Hepatic stellate cell (primary cell): ENCODE measurements at places on chromosomes 13 and 19.

DNA sequence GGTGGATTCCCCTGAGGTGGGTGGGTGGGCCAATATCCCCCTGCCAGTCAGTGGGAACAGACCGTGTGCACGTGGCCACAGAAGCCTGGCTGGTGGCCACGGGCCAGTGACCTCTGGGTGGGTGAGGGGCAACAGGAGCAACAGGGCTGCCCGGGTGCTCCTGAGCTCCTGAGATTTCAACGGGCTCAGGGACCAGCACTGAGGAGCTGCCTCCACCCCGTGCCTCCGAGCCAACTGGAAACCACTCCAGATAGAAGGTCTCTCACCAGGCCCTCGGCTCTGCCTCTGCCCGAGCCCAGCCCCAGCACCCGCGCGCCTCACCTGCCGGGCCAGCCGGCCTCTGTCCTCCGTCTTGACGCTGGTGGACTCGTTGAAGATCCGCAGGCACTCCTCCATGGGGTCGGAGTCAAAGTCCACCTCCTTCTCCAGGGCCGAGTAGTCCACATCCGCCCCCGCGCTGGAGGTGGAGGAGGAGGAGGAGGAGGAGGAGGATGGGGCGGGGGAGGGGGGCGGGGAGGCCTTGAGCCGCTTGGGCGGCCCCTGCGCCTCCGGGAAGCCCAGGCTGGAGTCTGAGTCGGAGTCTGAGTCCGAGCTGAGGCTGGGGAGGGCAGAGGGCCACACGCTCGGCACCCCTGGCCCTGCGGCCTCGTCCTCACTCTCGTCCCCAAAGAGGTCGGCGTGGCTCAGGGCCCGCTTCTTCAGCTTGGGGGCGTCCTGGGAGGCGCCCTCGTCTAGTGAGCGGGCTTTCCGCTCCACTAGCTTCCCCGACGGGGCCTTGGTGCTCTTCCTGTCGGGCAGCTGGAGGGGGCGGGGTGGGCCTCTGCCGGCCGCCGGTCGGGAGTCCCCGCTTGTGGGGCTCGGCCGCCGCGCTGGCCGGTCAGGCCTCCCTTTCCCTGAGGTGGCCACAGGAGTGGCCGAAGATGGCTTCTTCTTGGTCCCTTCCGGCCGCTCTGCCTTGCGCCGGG is 14.8 kb upstream of the ATP8B3 start:
- no peak for DNase-seq

DNA sequence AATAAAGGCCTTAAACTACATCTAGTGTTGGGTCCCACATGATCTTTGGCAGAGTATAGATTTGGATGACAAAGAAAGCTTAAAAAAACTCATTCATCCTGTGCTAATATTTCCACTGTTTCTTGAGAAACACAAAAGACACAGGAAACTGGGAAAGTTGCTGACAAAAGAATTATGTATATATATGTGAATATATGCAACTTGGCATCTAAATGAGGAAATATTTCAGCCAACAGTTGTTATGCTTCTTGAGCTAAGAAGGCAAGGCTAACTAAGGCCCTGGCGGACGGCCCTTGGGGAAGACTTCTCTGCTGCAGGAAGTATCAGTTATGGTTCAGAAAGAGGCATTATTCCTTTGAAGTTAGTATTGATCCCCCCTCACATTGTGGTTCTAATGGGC is 491.8 kb downstream of the DIAPH3 start:
- no peak for DNase-seq

DNA sequence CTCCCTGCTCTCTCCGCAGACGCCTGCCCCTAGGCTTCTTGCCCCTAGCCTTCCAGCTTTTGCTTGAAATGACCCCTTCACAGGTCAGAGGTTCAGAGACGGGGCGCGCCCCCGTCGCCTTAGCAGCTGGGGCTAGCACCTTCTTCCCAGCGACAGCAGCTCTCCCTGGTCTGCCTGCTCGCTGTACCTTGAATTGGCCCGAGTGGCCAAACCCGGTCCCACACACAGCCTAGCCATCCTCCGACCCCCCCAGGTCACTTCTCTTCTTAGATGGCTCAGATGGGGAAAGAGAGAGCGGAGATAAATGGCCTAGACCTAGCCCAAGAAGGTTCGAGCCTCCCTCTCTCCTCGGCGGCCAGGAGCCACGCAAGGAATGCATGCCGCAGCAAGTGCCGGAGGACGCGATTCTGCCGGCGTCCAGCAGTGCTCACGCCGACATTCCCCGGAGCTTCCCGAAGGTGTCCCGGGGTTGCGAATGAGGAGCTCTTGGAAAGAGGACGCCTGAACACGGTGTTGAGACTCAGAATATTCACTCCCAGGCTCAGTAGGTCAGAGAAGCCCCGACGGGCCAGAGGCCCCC is 1.3 kb downstream of the CDX2 start:
- no peak for DNase-seq

GRCh38 chr13:60467098-60467497 is 70.1 kb downstream of the TDRD3 start:
- DNase-seq: no peak

GRCh38 chr13:40023595-40024203 is 368.2 kb downstream of the COG6 start:
- DNase-seq: no peak

GRCh38 chr19:35397064-35397463 is 26.2 kb downstream of the GPR42 start:
- no peak for DNase-seq

GRCh38 chr19:22893855-22894270 is 61.8 kb downstream of the ZNF723 start:
- no peak for DNase-seq

GRCh38 chr13:52428295-52428694 is 22.1 kb downstream of the VPS36 start:
- DNase-seq: no peak

DNA sequence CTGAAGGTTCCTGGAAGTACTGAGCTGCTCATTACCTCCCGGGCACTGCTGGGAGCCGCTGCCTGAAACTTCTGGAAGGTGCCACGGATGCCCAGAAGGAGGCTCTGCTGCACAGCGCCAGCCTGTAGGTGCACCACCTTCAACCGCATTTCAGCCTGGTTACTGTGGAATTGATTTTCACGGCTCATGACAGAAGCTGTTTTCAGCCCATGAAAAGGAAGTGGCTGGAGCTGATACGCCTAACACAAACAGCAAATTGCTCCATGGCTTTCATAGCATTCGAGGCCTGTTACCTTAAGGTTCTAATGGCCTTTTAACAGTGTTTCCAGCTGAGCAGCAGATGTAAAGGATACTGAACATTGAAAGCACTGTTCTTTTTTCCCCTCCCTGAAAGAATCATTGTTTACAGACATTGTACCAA is 22.0 kb downstream of the GPC6 start:
- DNase-seq: no peak

- no peak for DNase-seq
Measured at GRCh38 chr13:79455331-79455730, 25.6 kb upstream of the NDFIP2 start.

DNA sequence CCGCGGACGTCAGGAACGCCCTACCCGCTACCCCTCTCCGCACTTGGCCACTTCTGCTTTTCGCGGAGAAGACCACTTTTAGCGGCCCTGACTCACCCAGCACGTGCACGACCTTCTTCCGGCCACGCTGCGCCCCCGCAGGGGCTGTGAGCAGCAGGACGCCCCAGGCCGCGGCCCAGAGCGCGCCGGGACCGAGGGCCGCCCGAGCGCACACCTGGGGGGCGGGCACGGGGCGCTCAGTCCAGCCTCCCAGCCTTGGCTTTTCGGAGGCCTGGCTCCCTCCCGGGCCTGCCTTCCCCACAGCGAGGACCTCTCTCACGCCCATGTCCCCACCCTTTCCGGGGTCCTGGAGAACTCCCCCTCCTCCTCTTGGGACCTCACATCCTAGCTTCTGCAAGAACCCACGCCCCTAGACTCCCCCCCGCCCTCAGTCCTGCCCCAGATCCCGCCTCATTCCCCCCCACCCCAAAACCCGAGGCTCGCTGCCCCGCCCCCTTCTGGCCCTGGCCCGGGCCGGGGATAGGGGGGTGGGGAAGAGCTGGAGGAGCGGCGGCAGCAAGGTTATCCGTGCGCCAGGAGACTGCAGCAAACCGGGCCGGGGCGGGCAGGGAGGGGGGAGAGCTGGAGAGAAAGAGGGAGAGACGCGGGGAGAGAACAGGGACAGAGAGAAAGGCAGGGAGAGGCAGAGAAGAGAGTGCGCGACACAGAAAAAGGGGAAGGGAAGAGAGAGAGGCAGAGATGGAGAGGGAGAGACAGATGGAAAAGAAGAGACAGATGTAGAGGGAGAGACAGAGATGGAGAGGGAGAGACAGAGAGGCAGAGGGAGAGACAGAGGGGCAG is 11.5 kb downstream of the TM6SF2 start:
- no peak for DNase-seq

DNA sequence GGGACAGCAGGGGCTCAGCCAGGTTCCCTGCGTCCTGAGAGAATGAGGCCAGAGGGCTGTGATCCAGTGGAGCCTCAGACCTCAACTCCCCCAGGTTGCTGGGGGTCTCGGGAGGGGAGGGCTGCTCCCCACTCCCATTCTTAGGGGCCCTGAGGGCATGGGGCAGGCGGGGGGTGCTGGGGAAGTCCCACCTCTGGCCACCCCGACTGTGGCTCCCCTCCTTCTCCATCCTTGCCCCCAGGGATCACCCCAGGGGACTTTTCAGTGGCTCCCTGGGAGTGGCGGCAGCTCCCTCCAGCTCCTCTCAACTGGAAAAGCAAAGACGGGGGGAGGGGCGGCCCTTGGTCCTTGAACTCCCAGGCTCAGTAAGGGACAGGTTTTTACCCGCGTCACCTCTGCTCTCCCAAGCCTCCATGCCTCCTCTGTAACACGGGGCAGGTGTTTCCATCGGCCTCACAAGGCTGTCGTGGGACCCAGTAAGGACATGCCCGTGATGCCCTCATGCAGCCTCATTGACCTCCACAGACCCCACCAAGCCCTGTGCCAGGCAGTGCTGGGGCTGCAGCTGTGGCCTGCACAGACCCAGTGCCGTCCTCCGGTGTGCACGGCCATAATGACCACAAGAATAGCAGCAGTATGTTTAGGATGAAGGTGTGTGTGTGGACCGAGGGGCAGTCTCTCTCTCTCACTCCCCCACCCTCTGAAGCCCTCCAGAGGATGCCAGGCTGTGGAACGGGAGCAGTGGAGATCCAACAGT is 11.6 kb upstream of the TOMM40 start:
- DNase-seq: no peak

- peak; percentile 2 for DNase-seq
Measured at GRCh38 chr13:47598340-47598911, 402.6 kb downstream of the SUCLA2 start.
